ENCODE measurements at places on chromosomes 4 and X.

DNA sequence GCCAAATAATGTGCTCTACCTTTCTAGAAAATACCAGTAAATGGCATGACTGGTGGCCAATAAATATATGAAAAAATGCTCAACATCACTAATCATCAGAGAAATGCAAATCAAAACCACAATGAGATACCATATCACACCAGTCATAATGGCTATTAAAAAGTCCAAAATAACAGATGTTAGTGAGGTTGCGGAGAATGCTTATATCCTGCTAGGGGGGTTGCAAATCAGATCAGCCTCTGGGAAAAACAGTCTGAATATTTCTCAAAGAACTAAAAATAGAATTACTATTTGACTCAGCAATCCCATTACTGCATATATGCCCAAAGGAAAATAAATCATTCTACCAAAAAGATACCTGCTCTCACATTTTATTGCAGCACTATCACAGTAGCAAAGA is 115.1 kb downstream of the RASGEF1B start:
- DNase-seq = no peak

DNA sequence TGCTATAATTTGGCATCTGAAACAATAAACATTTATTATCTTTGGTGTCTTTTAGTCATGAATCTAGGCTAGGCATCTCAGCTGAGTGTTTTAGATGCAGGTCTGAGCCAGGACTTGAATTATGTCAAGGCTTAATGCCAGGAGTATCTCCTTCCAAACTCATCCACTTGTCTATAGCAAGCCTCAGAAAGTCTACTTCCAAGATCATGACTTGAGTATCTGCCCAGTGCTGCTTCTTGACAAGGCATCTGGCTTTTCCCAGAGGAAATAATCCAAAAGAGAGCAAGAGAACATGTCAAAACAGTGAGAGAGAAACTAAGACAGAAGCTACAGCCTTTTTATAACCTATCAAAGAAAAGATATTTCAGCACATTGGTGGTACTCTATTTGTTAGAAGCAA is 1052.1 kb upstream of the PCDH10 start:
- DNase-seq = no peak

- no peak for DNase-seq
Measured at GRCh38 chr4:99310389-99310788, 10.8 kb downstream of the ADH1B start.

DNA sequence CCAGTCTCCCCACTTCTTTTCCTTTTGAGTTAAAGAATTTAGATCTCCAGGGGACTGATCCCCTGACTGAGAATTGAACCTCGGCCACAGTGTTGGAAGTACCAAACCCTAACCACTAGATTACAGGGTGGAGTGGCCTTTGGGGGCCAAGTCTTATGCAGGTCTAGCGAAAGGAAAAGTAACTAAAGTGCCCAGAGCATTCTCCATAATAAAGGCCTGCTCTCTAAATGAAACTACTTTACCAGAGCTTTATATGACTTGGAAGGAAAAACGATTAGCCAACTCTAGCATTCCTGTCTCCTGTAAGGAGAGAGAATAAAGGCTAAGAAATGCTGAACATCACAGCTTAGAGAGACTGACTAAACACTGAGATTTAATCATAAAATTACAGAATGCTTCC is 788.0 kb downstream of the C4orf33 start:
- no peak for DNase-seq

DNA sequence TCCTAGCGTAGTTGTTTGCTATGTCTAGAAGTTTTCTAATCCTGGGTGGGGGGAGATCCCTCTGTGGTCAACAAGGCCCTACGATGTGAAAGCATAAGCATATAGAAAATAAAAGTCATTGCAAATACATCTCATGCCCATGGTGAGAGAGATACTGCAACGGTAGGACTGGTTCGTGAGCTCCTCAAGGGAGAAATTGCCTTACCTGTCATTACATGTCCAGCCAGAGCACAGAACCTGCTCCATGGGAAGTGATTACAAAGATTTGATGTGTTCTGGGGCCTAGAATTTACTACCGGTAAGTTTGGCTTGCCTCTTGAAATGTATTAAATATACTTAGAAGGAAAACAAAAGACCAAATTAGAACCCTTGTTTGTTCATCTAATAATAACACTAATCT is 60.9 kb upstream of the FAM47B start:
- no peak for DNase-seq

DNA sequence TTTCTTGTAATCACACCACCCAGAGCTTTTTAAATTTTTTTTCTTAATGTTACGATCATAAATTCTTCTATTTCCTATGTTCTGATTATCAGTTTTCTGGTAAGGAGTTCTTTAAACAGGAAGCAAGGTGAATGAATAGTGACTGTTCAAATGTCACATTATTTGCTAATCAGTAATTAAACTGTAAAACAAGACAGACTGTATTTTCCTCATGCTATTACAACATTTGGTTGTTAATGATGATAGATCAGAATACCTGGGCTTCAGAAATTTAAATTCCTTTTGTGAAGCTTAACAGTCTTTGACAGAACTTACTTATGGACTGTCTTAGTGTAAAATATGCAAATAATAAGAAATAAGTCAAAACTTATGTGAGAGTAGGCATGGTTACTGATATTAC is 41.4 kb downstream of the CLCN3 start:
- no peak for DNase-seq

GRCh38 chr4:74453829-74454742 is 9.2 kb downstream of the AREG start:
- no peak for DNase-seq

GRCh38 chrX:109862433-109862832 is 129.4 kb upstream of the ACSL4 start:
- DNase-seq = no peak

DNA sequence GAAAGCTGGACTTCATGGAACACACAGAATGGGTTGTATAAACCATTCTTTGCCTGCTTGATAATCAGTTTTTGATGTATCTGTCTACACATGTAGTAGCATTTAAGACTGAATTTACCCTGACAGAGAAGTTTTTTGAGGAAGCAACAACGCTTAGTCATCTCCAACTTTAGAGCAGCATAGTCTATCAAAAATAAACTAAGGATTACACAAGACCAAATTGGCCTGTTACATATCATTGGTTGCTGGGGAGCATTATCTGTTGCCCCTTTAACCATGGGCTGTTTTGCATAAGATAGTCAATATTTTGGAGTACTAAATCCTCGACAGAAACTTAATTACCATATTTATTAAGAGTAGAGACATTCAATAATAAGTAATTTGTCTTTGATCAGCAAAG is 347.4 kb downstream of the FAM47B start:
- no peak for DNase-seq

GRCh38 chrX:1561164-1561563 is 24.2 kb upstream of the P2RY8 start:
- no peak for DNase-seq

DNA sequence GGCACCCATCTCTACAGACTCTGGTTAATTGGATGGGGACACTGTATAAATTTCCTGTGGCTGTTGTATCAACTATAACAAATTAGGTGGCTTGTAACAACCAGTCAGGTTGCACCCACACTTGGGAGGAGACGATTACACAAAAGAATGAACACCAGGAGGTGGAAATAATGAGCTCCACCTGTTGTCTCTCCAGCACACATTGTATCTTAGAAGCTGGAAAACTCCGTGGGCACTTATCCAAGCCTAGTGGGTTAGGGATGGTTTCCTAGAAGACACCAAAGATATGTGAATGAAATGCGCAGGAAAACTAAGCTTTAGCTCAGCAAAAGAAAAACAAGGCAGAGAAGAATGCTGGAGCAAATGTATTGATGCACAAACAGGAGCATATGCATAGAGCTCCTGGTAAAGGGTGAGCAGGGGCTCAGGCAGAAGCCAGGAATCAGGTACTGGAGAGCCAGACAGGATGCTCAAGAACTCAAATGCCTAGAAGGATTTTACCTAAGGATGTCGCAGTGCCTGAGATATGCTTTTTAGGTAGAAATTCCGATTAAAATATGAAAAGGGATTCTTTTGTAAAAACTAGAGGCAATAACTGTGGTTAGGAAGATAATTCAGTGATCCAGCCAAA is 111.7 kb downstream of the GALNTL6 start:
- no peak for DNase-seq

DNA sequence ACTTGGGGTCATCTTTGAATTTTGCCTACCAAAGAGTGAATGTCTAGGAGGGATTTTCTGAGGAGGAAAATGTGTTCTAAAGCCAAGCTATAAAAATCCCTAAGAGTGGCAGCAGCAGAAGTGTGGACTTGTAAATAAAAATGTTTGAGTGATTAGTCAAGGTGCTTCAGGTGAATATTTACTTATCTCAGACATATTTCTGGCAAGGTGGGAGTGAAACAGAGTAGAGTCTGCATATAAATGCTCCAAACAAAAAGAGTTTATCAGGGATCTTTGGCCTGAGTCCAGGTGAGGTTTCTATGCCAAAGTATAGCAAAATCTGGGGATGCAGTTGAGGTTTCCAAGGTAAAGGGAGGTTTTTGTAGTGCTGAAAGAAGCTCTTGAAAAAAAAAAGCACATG is 19.7 kb downstream of the CYSLTR1 start:
- DNase-seq = no peak

DNA sequence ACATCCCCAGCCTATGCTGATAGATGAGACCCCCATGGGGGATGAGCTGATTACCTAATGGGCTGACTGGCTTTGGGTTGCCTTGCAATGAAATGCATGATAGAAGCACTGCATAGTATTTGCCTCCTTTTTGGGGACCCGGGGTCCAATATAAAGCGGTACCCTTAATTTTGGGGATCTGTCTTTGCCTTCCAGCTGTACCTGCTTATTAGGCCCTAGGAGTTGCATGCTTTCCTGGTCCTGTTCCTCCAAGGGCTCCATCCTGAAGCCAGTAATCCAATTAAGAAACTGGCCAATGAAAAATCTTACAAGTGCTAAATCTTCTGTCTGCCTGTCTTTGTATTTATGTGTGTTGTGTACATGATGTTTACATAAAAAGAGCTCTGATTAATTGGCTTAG is 791.6 kb downstream of the TRIML1 start:
- no peak for DNase-seq

DNA sequence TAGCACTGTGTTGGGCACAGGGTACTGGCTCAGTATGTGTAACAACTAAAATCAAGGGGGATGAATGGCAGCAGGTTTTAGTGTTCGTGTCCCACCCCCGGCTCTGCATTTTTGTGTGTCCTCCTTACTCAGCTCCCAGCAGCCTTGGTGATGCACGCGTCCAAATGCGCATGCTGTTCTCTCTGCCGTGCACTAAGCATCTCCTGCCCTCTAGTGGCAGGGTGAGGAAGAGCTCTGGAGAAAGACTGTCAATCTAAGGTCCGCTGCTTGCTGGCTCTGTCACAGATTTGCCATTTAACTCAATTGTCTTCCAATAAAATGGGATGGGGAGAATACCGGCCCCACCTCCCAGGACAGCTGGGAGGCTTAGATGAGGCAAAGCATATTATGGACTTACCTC is 61.4 kb downstream of the WFS1 start:
- no peak for DNase-seq

GRCh38 chrX:45261005-45261404 is 60.3 kb upstream of the DIPK2B start:
- DNase-seq = no peak

GRCh38 chrX:9557091-9557490 is 92.2 kb downstream of the TBL1X start:
- DNase-seq = no peak

- DNase-seq = no peak
Measured at GRCh38 chr4:143773998-143774895, 73.8 kb upstream of the FREM3 start.

GRCh38 chr4:19844446-19844845 is 407.3 kb upstream of the SLIT2 start:
- no peak for DNase-seq

DNA sequence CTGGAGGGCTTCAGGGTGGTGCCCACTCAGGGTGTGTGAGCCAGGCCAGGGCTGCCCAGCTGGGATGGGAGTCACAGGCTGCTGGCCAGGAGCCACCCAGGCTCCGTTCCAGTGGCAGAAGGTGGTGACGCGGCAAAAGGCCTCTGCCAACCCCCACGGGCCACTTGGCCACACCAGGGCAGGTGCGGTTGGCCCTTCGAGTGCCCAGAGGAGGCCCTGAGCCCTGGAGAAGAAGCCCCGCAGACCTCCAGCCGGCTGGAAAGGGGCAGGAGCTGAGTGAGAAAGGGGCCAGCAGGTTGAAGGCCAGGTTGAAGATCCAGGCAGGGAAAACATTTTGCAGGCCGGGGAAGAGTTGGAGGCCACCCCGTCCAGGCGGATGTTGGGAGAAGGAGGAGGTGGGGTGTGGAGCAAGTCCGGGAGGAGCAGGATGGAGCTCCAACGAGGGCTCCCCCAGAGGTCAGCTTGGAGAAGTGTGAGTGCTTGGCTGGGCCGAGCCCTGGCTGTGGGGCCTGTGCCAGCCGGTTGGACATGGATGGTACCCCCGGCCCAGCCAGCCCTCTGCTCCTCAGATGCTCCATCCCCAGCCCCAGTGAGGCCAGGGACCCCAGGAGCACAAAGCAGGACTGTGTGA is 2.8 kb upstream of the CPLX1 start:
- DNase-seq = no peak

GRCh38 chr4:127574643-127575042 is 58.1 kb upstream of the INTU start:
- DNase-seq = no peak

DNA sequence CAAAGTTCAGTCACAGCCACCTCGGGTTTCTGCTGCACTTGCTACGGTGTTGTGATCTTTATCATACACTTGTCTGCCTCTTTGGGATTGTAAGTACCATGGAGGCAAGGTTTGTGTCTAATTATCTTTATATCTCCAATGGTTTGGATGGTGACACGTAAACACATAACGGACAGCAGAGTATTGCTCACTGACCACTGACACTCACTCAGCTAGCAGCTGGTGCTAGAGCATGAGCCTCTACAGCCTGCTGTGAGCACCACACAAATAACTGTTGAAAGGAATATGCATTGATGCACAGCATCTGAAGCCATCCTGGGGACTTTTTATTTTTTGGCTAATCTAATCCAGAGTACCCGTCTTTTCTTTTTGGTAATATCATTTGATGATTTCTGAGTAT is 156.0 kb downstream of the DCLK2 start:
- DNase-seq = no peak

DNA sequence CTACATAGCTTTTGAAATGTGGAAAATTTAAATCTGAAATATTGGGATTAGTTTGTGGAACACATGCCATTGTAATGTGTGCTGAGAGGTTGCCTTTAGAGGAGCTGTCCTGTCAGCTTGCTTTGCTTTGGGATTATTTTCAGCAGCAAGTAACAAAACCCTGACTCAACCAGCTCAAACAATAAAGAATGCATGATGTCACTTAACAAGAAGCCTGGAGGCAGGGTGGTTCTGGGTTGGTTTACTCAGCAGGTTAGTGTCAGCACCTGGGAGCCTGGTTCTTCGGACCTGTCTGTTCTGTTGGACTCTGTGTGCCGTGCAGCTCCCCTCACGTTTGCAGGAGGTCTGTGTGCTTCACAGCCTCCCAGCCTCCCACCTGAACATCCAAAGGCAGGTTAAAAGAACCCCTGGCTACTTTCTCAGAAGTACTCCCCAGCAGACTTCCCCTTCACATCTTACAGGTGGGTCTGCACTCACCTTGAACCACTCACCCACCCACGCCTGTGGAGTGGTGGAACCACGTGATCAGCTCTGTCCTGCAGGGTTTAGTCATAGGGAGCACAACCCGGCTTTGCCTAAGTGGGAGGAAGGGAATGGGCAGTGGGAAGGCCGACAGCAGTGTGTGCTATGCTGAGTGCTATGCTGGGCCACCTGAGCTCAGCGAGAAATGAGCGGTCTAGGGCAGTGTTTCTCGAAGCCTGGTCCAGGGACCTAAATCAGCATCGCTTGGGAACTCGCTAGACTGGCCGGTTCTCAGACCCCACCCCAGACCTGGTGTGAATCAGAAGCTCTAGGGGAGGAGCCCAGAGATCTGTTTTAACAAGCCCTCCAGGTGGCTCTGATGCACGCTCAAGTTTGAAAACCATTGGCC is 20.4 kb downstream of the TMEM131L start:
- DNase-seq = no peak

Data from right forelimb (tissue), 1 donor.